ENCODE measurements at places on chromosomes 5 and 9. TPM values are rescaled to one million over a fixed set of nuclear protein-coding genes. Genes with fewer than 3 reads are reported as not detected.

DNA sequence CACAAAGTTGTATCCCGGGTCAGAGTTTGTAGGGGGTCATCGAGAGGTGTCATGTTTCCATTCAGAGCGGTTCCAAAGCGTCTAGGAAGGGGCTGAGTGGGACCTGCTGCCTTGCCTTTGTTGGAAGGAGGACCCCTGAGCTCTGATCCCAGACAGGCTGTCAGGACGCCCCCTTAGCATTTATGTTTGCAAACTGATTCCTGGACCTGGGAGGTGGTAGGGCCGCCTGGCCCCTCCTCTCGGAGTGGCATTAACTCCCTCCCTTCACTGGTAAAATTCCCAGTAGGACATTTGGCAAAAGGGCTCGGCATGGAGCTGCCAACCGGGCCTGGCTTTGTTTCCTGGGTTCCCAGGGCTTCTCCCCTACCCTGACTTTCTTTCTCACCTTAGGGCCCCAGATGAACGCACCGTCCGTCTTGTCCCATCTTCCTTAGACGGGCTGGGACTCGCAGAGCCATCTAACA, 2.5 kb downstream of the JADE2 start:
- DNase-seq: no peak

- no peak for DNase-seq
These were observed 12.8 kb upstream of the SRP19 start for GRCh38 chr5:112848116-112848811.

The NDUFS6 gene
- total RNA-seq: 26.5 TPM

GRCh38 chr5:79689541-79690466, at the start of gene CMYA5:
Gene CMYA5 (plus strand): TSS chr5:79689836. CDS start chr5:79689908, 72 bp downstream.
- no peak for DNase-seq

The TAF11L11 gene
- total RNA-seq: not detected

GRCh38 chr5:107736638-107737037, 65.9 kb upstream of the EFNA5 start:
- no peak for DNase-seq

- DNase-seq: no peak
These were observed 102.6 kb downstream of the CAAP1 start for GRCh38 chr9:26789959-26790358.

- no peak for DNase-seq
These were observed at the start of gene SYK for GRCh38 chr9:90801241-90801972. Gene SYK (plus strand): TSS chr9:90801819. CDS start chr9:90843899, 42,080 bp downstream.

The HAND1 gene
- not detected for total RNA-seq

GRCh38 chr5:121189342-121190305, 662.1 kb upstream of the FTMT start:
- DNase-seq: no peak

The FOXD4L6 gene
- total RNA-seq: not detected

DNA sequence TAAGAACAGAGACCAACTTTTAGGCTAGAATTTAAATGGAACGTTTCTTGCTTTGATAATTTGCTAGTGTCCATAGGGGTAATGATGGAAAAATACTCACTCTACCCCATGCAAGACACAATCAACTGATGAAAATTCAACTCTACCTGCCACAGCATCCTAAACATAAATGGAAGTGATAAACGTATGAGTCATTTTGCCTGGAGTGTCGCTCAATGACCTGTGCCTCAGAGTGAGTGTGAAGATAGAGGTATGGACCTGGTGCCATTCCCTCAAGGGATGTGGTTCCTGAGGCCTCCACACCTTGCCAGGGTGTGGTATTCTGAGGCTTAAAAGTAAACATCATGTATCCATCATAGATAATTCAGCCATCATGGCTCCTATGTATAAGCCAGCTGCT, 14.0 kb downstream of the ARL14EPL start:
- DNase-seq: no peak

The FYB1 gene
- 29.8 TPM for total RNA-seq

GRCh38 chr9:82680179-82680935, 382.6 kb downstream of the RASEF start:
- no peak for DNase-seq

Measured in thoracic aorta (tissue), 2 donors.